ENCODE measurements at places on chromosomes 1 and 21. TPM values are rescaled to one million over a fixed set of nuclear protein-coding genes. Genes with fewer than 3 reads are reported as not detected.
A peak's percentile ranks its signal among the peaks of the same experiment; 100 is the strongest.

DNA sequence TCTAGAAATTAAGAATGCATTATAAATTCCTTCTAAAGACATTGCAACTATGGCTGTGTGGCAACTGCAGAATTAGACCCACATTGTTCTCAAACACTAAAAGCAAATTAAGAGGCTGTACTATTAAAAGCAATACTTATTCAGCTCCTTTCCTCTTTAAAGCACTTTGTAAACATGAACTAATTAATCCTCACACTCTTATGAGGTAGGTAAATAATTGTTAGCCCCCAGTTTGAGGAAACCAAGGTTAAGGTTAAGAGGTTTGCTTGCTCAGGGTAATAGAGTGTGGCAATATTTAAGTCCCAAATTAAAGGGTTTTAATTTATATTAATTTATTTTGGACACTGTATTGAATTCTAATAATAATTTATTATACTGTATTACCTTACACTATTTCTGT is 553.8 kb downstream of the LRRIQ3 start:
- no peak for DNase-seq

- DNase-seq: no peak
Observed at GRCh38 chr1:214102907-214103306, 115.1 kb downstream of the PROX1 start.

DNA sequence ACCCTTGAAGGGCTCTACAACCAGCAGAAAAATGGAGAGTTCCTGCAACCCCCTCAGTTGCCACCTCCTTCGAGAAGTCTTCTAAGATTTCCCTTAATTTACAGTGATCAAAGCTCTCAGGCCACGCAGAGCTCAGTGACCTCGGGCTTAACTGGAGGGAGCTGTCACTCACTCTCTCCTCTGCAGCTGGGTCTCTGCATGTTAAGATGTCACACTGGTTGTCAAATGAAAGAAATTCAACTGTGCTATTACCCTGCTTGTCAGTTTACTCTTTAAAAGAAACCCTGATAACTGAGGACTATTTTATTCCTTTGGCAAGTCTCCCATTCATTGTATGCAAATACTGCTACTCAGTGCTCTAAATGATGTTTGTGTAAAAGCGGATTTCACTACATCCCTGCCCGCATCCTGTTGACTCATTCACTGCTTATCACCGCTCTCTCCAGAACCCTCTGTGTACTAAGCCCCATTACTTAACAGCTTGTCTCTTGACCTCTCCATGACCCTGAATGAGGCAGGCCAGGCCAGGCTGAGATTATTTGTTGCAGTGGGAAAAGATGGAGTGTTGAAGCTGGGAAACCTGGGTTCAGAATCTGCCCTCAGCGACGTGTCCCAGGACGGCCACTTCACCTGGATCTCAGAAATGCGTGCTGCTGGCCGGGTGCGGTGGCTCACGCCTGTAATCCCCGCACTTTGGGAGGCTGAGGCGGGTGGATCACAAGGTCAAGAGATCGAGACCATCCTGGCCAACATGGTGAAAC is 13.7 kb downstream of the DHRS3 start:
- DNase-seq: peak; percentile 66

DNA sequence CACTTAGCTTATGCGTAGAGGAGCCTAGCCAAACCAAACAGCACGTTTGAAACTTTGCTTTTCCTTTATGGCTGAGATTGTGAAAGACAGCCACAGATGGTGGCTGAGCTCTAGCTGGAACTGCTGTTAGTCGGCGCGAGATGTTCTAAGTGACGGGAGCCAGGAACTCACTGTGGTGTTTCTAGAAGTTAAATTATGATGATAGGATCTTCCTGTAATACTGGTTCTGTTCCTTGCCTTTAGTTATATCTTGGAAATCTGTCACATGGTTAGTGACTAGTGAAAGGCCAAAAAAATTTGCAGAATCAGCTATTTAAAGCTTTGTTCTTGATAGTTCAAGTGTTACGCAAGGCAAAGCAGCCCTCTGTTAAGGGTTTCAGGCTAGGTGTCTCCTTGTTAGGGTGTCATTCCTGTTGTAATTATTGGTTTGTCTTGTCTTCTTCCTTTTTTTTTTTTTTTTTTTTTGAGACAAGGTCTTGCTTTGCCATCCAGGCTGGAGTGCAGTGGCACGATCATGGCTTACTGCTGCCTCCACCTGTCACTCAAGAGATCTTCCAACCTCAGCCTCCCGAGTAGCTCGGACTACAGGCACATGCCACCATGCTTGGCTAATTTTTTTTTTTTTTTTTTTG is 22.6 kb downstream of the AK4 start:
- DNase-seq: peak; percentile 69

DNA sequence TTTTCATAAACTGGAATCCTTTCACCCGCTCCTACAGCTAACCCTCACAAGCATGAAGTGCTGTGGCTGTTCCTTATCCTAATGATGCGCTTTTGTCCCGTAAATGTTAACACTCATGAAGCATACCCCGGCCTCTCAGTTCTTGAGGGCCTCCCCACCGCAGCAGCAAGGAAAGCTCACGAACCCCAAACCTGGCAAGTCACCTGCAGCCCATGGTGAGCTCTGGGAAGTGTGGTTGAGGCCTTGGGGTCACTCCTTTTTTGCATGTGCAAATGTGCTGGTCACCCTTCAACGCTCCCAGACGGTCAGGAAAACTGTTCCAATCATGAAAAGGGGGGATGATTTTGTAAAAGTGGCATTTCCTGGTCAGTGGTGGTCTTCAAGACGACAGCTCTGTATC is 124.6 kb downstream of the PRDM2 start:
- no peak for DNase-seq

The TMIGD3 gene
- 9.5 TPM for total RNA-seq

The KIF21B gene
- 0.57 TPM for total RNA-seq

GRCh38 chr1:180117764-180118116 is 36.9 kb upstream of the QSOX1 start:
- peak; percentile 71 for DNase-seq

GRCh38 chr1:189434461-189434860 is 1043.2 kb downstream of the BRINP3 start:
- DNase-seq: no peak

GRCh38 chr1:26838474-26839338 is 12.2 kb downstream of the ZDHHC18 start:
- DNase-seq: no peak

- no peak for DNase-seq
Observed at GRCh38 chr1:203124011-203124410, 3.5 kb upstream of the ADORA1 start.

The VWA5B1 gene
- total RNA-seq: 0.51 TPM

The UBE2U gene
- total RNA-seq: not detected

The LCE1F gene
- not detected for total RNA-seq

Data from right cardiac atrium (tissue), 5 donors.